ENCODE measurements at places on chromosomes 3 and 15.

GRCh38 chr3:85007195-85008094 lies 48.7 kb downstream of the CADM2 start:
- no peak for DNase-seq

DNA sequence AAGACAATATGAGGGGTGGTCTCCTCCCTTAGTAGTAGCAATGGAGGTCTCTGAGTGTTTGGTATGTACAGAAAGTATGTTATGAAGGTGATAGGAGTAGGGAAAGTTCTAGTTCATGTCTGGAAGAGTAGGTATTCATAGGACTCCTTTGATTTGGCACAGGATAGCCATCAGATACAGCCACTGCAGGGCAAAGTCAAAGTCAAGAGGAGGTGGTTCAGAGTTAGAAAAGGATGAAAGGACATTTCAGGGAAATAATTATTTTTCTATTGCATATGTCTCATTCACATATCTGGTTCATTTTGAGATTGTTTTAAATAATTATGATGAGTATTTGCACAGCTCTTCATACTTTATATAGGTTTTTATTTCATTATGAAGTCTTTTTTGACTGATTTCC lies 381.1 kb downstream of the MFSD1 start:
- no peak for DNase-seq

GRCh38 chr15:100125401-100126191 lies 216.2 kb downstream of the ADAMTS17 start:
- no peak for DNase-seq

- no peak for DNase-seq
Observed at GRCh38 chr3:64143409-64144130, 81.7 kb downstream of the PRICKLE2 start.

DNA sequence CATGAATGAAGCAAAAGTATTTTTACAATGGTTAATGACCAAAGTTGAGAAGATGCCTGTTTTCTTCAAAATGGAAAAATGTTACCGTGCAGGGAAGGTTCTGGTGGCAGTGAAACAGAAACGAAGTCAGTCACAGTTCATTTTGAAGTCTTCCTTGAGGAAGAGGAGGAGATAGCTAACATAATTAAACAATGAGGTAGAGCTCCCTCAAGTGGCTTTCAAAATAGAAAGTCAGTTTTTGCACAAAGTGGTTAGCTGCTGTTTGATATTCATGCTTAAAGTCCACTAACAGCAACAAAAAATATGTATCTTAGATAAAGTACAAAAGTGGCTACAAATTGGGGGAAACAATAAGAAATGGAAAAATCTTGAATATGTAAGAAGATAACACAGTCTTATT lies 87.3 kb downstream of the TFG start:
- no peak for DNase-seq

GRCh38 chr15:88800026-88800425 lies 3.2 kb upstream of the ACAN start:
- DNase-seq = no peak

- no peak for DNase-seq
Observed at GRCh38 chr3:46359733-46360493, 6.0 kb downstream of the CCR2 start.

- no peak for DNase-seq
Observed at GRCh38 chr3:127045435-127046045, 62.6 kb downstream of the PLXNA1 start.

DNA sequence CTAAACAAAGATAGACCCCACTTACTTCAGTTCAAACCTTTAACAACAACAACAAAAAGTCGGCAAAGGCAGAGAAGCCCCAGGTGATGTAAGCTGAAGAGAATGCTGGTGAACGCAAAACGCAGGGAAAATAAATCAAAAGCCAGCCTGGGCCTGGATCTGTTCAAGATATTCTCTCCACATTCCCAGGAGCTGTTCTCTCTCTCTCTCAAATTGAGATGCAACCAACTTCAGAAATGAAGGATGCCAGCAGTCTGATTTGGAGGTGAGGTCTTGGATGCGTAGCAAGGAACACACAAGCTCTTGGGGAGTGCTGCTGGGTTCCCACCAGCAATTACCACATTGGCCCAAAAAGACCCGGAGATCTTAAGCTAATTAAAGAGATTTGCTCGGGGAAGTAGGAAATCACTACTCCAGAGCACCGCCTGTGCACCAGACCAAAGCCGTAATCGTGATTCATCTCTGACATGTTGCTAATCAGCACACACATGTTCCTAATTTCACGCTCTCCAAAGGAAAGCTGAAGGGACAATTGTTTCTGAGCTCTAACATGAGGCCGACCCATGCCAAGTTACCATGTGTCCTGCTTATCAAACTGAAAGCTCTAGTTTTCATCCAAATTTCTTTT lies 37.1 kb downstream of the IL17RD start:
- no peak for DNase-seq

DNA sequence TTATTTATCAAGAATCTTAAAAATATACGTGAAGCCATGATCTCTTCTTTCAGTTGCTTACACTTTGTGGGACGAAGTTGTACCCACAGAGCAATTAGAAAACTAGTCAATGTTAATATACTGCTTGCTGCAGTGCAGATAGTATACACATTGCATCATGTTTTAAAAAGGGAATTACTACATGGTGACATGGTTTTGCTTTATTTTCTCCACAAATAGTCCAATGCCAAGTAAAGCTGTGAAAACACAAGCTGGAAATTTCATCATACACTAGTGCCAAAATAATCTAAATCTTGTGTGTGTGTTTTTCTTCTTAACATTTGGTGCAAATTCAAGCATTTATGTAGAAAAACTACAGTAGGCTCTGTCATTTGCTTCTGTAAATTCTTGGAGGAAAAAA lies 233.0 kb downstream of the EPHA3 start:
- DNase-seq = no peak

DNA sequence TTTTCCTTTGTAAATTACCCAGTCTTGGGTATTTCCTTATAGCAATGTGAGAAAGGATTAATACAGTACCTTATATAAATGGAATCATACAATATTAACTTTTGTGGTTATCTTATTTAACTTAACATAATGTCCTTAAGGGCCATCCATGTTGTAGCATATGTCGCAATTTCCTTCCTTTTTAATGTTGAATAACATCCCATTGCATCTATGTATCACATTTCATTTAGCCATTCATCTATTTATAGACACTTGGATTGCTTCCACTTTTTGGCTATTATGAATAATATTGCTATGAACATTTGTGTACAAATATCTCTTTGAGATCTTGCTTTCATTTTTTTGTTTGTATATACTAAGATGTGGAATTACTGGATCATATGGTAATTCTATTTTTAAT lies 342.2 kb downstream of the PDCD6IP start:
- no peak for DNase-seq

GRCh38 chr3:188788621-188789081 lies 383.1 kb upstream of the TPRG1 start:
- DNase-seq = no peak

- DNase-seq = no peak
Observed at GRCh38 chr3:112486811-112487505, 12.3 kb downstream of the BTLA start.

- peak; percentile 38 for DNase-seq
Observed at GRCh38 chr3:2099028-2099671, 484 bp downstream of the CNTN4 start.

GRCh38 chr3:192825216-192825615 lies 92.4 kb downstream of the MB21D2 start:
- no peak for DNase-seq

DNA sequence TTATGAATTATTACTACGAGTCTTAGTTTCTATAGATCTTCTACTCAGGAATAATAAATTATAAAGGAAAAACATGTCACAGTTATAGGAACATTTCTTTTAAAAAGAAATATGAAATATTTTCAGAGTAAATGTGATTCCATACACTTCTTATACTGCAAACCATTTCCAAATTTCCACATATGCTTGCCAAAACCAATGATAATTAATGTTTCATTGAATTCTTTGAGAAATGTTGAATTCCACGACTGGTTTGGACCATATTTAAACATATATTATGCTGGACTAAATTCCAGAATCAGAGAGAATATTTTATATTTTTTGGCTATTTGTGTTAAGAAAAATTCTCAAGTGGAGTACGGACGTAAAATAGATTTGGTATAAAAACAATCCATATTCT lies 144.6 kb downstream of the EPHA3 start:
- DNase-seq = no peak

DNA sequence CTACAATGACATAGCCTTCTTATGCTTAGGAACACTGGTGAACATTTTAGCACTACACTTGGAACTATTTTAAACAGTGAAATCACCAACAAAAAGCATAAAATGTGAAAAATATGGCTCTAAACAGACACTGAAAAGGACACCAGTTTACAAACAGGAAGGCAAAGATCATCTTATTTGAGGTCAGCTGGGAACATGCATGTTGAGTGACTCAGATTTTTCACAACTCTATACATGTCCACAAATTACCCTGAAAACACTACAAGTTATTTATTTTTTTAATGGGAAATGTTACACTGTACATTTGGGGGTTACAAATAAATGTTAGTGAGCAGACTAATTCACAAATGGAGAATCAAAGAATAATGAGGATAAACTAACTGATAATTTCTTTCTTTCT lies 12.5 kb upstream of the GK5 start:
- DNase-seq = no peak

DNA sequence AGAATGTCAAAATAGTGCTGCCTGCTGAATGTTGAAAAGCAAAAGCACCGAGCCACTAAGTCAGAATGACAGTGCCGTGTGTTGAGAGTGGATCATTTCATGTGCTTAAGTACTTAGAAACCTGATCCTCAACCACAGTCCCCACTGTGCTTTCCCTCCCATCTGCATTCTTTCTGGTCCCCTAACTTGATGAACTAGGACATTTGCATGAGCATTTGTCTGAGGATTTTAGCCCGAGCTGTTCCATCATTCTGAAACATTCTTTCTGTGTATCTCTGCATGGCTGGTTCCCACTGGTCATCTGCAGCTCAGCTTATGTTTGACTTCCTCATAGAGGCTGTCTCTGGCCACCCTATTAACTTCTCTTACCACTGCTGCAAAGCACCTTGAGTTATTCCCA lies 42.0 kb downstream of the SST start:
- peak; percentile 81 for DNase-seq

GRCh38 chr15:87942316-87942715 lies 314.2 kb downstream of the NTRK3 start:
- no peak for DNase-seq

DNA sequence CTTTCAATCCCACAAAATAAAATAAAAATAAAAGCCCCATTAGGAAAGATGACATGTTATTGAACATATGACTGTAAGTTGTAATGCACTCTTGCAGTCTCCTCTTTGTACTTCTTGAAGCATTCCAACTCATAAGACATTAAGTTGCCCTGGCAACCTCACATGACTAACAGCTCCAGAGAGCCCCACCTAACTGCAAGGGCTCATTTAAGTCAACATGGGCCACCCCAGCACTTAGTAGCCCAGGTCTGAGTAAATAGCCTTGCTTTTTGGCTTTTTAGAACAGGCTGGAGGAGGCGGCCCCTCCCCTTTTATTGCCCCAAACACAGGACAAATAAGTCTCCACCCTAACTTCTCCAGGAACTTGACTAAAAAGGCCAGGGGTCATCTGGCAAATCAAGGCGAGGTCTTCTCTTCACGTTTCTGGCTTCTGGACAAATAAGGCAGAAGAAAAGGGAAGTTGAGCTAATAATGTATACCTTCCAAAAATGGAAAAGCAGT lies 135.1 kb downstream of the TMCO5A start:
- DNase-seq = no peak

DNA sequence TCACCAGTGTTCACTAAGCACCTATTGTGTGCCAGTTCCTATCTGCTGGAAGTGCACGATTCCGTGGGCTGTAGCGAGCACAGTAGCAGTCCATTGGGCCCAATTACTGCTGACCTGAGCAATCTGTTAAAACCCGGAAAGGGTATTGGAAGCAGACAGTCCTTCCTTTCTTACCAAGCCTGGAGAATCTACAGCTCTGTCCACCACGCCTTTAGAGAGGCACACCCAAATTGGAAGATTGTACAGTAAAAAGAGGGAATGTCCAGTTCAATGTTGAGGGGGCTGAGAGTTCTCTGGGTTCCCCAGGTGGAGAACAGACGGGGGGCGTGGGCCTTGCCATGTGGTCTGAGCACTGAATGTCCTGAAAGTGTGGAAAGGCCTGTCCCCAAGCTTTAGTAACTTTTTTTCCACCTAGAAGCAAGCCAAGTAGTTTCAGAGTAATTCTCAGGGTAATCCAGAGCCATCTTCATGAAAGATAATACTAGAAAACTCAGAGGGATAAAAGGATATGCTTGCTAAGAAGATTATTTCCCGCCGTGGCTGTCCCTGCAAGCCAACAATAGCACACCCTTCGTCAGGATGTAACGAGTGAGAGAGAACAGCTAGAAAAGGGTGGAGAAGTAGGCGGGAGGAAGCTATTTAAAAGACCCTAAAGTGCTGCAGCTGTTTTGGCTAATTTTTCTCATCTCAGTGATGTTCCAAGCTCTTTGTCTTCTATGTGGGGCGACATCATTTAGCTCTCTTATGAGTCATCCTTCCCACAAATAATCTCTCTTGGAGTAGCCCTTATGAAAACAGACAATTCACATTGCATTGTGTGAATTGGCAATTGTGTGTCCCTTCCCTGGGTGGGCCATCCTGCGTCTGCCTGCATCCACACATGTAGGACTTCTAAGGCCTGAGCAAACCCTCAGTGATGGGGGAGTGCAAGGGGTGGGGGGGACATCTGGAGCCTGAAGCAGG lies 181.0 kb downstream of the ATG7 start:
- no peak for DNase-seq

DNA sequence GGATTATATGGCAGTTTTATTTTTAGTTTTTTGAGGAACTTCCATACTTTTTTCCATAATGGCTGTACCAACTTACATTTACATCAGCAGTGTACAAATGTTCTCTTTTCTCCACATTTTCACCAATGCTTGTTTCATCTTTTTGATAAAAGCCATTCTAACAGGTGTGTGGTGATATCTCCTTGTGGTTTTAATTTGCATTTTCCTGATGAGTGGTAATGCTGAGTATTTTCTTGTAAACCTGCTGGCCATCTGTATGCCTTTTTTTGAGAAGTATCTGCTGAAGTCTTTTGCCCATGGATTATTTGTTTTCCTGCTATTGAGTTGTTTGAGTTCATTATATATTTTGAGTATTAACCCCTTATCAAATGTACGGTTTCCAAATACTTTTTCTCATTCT lies 50.6 kb downstream of the RPL39L start:
- DNase-seq = no peak

DNA sequence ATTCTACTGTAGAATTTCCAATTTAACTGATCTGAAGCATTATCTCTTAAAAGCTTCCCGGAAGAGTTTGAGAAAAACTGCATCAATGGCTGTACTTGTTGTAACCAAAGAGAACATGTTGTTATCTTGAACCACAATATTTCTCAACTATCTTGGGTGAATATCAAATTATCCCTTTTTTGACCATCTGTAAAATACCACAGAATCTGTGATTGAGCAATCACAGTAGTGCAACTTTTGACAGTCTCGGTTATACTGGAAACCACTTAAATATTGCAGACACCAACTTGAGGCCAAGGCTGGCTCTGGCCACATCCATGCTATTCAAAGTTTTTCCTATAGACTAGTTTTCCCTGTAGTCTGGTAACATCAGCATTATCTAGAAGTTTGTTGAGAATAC lies 842.8 kb upstream of the EPHA6 start:
- DNase-seq = no peak
